ENCODE measurements at places on chromosomes 7 and 10. TPM values are rescaled to one million over a fixed set of nuclear protein-coding genes. Genes with fewer than 3 reads are reported as not detected.

RTKN2 gene
- polyA plus RNA-seq: 12.3 TPM

MSMB gene
- polyA plus RNA-seq: not detected

BHLHA15 gene
- polyA plus RNA-seq: 0.16 TPM

SPDYE6 gene
- 13.9 TPM for polyA plus RNA-seq

ERVW-1 gene
- 3.0 TPM for polyA plus RNA-seq

CRYGN gene
- polyA plus RNA-seq: 5.1 TPM

ASB10 gene
- not detected for polyA plus RNA-seq

SLC26A3 gene
- 0.13 TPM for polyA plus RNA-seq

ENTPD1 gene
- 20.8 TPM for polyA plus RNA-seq

SMKR1 gene
- 3.6 TPM for polyA plus RNA-seq

RALA gene
- 65.9 TPM for polyA plus RNA-seq

OR2A42 gene
- 0.58 TPM for polyA plus RNA-seq

DNAJC30 gene
- polyA plus RNA-seq: 11.8 TPM

SEMA3E gene
- 1.5 TPM for polyA plus RNA-seq

PCLO gene
- 9.7 TPM for polyA plus RNA-seq

TYW1B gene
- polyA plus RNA-seq: 9.4 TPM

LIPK gene
- not detected for polyA plus RNA-seq

ARHGAP22 gene
- polyA plus RNA-seq: 1.7 TPM

GPNMB gene
- 12.0 TPM for polyA plus RNA-seq

TLX1 gene
- 0.11 TPM for polyA plus RNA-seq

AUTS2 gene
- polyA plus RNA-seq: 85.8 TPM

KCNH2 gene
- 21.0 TPM for polyA plus RNA-seq

SORCS3 gene
- polyA plus RNA-seq: 3.5 TPM

SFTPA2 gene
- not detected for polyA plus RNA-seq

CC2D2B gene
- 1.8 TPM for polyA plus RNA-seq

GNAT3 gene
- polyA plus RNA-seq: not detected

C10orf67 gene
- polyA plus RNA-seq: 2.2 TPM

A1CF gene
- 9.1 TPM for polyA plus RNA-seq

ARHGEF35 gene
- polyA plus RNA-seq: 19.5 TPM

TOMM7 gene
- polyA plus RNA-seq: 386 TPM

SLIT1 gene
- 6.7 TPM for polyA plus RNA-seq

ZPBP gene
- polyA plus RNA-seq: 0.73 TPM

TSPAN12 gene
- polyA plus RNA-seq: 206 TPM

FBXL15 gene
- 14.8 TPM for polyA plus RNA-seq

SPDYE5 gene
- 1.4 TPM for polyA plus RNA-seq

LRRD1 gene
- 0.31 TPM for polyA plus RNA-seq

LRCH4 gene
- polyA plus RNA-seq: 46.8 TPM

NSUN6 gene
- polyA plus RNA-seq: 33.2 TPM

CABCOCO1 gene
- 1.9 TPM for polyA plus RNA-seq

IFIT2 gene
- 9.6 TPM for polyA plus RNA-seq

CACNB2 gene
- 6.1 TPM for polyA plus RNA-seq

ANXA8L1 gene
- polyA plus RNA-seq: 0.30 TPM

ZNF282 gene
- polyA plus RNA-seq: 27.5 TPM

GJC3 gene
- polyA plus RNA-seq: 0.86 TPM

CALN1 gene
- 0.34 TPM for polyA plus RNA-seq

GIMAP6 gene
- polyA plus RNA-seq: 16.3 TPM

MYL10 gene
- 0.21 TPM for polyA plus RNA-seq

TFPI2 gene
- 10.8 TPM for polyA plus RNA-seq

ZNF212 gene
- 20.9 TPM for polyA plus RNA-seq

PGAM2 gene
- polyA plus RNA-seq: 2.2 TPM

LRRN3 gene
- polyA plus RNA-seq: 3.3 TPM

FOXI2 gene
- 1.2 TPM for polyA plus RNA-seq

All from renal pelvis (tissue), 12 donors.